Fibroblast of gingiva (primary cell): ENCODE measurements at places on chromosomes 2 and 18.

DNA sequence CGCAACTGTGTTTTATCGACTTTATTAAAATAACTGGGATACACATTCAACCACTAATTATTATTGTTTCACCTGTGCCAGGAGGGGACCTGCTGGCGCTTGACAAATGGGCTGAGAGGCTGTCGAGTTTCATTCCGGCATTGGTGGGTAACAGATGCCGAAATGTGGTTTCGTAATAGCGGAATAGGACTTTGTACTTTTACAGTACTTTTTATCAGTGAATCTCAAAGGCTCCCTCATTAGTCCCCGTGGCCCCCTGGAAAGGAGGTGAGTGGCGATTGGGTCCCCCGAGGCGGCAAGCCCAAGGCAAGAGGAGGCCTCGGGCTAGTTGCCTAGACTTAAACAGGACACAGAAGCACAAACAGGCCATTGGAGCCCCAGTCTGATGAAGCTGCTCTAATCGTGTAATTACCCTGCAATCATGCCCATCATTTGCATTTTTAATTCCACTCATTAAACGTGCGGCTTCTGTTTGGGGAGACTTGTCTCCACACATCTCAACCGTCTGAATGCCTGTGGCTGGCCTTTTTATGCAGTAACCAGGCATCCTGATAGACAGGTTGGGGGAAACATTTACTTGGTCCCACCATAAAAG, 193.2 kb downstream of the INO80D start:
- DNase-seq: no peak

- DNase-seq: no peak
These were observed 27.1 kb upstream of the CREB1 start for GRCh38 chr2:207502577-207503198.

DNA sequence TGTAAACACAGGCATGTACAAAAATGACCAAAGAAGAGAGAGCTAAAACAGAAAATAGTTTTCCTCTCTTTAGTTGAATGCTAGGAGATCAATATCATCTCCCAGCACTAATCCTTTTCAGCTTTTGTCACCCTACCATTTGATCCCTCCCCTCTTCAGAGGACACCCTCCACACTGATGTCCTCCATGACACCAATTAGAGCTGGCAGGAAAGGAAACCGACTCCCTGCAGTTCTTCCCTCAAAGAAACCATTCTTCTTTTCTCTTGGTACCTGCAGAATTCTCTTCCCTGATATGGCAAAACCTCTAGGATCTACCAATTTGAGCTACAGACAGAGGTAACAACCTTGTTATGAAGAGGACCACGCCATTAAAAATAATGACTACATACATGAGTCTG, 5.3 kb downstream of the EPB41L3 start:
- no peak for DNase-seq

DNA sequence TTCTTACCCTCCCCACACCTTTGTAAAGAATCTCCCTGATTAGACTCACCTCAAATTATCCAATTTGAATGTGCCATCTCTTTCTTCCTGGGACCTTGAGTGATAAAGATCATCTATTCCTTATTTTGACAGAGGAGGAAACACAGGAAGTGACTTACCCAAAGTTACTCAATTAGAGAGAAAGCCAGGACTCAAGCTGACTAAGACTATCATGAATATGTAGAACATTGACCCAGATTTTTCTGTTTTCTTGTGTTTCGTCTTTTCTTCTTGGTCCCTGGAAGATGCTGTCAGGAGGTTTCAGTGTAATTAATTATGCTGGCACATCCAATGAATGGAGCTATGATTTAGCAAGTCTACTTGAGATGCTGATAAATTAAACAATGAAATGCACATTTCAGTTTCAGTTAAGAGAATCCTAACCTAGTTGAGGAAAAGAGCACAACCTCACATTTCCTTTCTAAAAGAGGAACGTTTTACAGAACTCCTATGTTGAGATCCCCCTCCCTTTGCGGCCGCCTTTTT, 380.4 kb downstream of the CLIP4 start:
- DNase-seq: no peak

- DNase-seq: no peak
These were observed 86.8 kb upstream of the BARD1 start for GRCh38 chr2:214896274-214896673.

DNA sequence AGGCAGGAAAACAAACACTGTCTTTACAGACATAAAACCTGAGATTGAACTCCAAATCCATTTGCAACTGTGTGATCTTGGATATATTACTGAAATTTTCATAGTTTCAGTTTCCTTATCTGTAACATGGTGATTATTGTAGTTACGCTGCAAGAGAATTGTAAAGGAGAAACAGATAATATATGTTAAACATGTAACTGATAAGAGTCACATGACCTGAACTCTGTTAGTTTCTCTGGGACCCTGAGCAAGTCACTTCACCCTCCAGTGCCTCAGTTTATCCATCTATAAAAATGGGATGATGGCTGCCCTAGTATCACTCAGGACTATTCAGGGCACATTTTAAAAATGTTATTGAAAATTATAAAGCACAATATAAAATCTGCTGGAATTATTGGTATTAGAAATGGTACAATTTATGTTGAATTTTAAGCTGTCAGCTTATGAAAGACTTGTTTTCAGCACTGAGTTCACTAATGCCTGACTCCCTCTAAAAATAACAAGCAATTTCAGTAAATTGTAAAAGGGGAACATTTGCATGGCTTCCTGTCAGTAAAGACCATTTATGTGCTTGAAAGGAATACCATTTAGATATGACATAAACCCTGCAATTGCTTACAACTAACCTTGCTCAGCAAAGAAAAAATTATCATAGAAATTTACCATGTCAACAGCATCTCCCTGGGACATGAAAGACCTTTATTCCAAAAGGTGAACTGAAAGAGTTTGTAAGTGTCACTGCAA, 393.5 kb downstream of the RAD51AP2 start:
- no peak for DNase-seq

- peak; percentile 4 for DNase-seq
These were observed 77.0 kb upstream of the TACR1 start for GRCh38 chr2:75276093-75277029.

DNA sequence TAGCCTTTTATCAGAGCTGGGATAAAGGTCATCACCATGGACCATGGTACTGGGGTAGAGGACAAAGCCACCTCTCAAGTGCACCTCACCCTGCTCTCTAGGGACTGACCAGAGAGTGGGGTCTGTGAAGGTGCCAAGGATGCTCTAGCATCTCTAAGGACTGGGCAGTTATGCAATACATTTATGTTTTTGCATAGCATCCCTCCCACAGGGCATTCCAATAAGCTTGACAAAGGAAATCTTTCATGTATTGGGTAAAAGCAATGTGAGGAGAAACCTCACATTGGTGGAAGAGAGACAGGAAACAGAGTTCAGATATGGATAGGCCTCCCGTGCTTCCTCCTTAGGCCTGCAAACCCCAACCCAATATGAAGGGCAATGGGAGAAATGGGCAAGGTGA, 31.6 kb downstream of the STK39 start:
- peak; percentile 26 for DNase-seq

- DNase-seq: peak; percentile 95
These were observed 90.6 kb downstream of the TWIST2 start for GRCh38 chr2:238938401-238939055.

GRCh38 chr2:144054911-144055310, 465.0 kb downstream of the ZEB2 start:
- no peak for DNase-seq

DNA sequence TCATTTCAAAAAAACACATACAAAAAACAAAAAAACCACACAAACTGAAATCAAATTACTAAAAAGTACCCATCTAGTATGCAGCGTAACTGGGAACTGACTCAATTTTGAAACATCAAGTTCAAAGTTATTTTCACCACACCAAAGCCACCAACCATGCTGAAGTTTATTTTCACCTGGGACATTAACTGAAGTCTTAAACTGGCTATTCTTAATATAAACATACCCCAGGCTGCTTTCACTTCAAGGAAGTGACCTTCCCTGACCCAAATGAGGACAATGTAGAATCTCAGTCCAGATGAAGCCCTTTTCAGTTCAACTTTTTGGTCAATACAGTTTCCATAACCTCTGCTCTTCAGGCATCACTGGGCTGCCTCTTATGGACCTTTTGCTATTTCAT, 84.6 kb downstream of the PIGN start:
- no peak for DNase-seq

DNA sequence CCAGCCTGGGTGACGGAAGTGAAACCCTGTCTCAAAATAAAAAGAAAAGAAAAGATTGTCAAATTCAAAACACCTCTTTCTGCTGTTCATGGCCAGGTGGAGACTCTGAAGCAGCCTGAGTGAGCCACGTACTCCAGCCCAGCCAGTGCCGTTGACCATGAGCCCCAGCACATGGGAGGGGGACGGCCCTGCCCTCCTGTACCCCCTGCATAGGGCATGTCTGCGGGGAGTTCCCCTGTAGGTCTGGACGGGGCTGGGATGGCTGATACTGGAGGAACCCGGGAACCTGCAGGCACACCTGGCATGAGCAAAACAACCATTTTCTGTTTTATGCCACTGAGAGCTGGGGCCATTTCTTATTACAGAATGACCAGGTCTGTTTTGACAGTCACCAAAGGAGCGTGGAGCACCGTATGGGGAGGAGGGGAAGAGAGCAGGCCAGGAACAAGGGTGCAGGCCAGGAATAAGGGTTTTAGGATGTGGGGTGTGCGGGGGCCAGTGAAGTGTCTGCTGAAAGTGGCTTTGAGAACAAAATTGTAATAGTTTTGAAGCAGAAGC, 30.1 kb downstream of the TMEM18 start:
- no peak for DNase-seq

- DNase-seq: no peak
These were observed 17.1 kb upstream of the AAK1 start for GRCh38 chr2:69660637-69661036.

GRCh38 chr2:159573294-159573693, 43.1 kb downstream of the BAZ2B start:
- no peak for DNase-seq

GRCh38 chr2:96916156-96916630, 46.3 kb upstream of the SEMA4C start:
- DNase-seq: peak; percentile 48

DNA sequence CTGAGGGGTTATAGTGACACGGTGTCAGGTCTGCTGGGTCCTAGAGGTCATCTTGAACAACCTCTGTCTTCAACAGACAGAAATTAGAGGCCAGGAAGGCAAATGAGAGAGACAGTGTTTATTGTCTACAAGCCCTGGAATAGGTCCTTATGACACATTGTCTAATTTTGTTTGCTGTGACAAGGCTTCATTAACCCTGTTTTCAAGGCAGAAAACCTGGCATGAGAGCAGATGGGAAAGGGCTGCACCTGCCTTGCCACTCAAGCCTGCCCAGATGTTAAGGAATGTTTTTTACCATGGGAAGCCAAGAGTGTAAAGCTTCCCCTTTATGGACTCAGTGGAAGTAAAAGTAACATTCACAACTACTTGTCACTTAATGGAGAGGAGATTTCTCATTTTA, 275.3 kb downstream of the KCNS3 start:
- DNase-seq: no peak

DNA sequence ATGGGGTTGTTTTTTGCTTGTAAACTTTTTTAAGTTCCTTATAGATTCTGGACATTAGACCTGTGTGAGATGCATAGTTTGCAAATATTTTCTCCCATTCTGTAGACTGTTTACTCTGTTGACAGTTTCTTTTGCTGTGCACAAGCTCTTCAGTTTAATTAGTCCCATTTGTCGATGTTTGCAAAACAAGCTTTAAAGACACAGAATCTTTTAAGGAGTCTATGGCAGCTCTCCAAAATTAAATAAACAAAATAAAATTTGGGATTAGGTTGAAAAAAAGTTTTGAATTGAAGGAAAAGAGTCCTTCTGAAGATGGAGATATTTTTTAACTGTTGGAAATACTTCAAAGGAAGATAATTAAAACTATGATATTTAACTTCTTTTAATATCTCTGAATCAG, 88.8 kb downstream of the MAP3K20 start:
- DNase-seq: no peak

DNA sequence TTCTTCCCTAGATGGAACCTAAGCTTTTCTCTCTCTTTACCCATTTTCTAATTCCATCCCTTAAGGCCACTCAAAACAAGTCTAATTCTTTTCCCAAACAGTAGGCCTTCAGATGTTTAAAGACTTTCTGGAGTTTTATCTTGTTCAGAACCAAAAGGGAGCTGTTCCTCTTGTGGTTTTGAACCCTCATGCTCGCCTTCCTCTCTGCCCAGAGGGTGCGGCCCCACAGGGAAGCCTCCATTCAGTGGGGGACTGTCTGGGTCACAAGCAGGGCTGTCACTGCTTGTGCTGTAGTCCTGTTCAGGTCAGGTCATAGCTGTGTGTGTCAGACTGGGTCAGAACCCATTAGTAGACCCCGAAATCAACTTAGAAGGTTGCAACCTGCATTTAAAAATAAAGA, 56.5 kb downstream of the TET3 start:
- DNase-seq: no peak

DNA sequence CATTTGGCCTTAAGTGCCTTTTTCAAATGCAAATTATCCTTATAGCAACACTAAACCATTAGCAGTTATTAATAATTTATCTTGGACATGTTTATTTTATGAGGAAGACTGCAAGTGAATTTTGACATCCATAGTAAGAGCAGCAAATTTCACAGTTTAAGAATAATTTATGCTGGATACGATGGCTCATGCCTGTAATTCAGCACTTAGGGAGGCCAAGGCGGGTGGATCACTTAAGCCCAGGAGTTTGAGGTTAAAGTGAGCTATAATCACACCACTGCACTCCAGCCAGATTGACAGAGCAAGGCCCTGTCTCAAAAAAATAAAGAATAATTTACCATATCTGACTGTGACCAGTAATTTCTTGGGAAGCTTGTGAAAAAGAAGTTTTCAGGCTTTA, 286.2 kb downstream of the TMX3 start:
- DNase-seq: no peak

DNA sequence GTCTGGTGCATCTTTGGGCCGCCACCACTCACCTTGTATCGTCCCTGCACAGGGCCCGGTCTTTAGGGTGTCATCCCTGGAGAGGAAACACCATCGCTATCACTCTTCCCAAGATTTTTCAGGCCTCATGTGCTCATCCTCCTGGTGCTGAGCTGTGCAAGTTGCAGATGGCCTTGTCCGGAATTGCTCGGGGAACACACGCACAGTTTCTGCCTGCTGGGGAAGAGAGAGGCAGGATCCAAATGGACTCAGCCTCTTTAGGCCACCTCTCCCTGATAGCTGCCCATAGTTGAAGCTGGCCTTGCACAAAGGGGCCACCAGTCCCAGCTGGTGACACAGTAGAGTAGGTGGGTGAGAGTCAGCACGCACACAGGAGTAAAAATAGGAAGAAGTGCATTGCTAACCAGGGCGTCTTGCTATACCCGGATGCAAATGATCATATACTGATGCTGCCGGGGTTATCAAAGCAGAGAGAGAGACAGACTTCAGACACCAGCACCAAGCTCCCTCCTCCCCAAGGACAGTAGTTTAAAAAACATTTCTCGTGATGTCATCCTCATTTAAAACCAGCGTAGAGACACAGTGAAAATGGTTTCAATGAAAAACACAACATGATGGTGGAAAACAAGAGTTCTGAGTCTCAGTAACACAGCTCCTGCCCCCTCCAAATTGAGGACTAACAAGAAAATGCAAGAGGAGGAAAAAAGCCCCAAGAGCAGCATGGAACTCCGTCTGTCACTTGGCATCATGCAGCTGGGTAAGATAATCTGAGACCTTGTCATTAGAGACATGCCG, 147.5 kb upstream of the NCK2 start:
- DNase-seq: no peak
